Prostate gland (tissue), 2 donors: ENCODE measurements at places on chromosomes 5 and 9.

- no peak for DNase-seq
Observed at GRCh38 chr5:38728029-38728428, 117.8 kb upstream of the OSMR start.

DNA sequence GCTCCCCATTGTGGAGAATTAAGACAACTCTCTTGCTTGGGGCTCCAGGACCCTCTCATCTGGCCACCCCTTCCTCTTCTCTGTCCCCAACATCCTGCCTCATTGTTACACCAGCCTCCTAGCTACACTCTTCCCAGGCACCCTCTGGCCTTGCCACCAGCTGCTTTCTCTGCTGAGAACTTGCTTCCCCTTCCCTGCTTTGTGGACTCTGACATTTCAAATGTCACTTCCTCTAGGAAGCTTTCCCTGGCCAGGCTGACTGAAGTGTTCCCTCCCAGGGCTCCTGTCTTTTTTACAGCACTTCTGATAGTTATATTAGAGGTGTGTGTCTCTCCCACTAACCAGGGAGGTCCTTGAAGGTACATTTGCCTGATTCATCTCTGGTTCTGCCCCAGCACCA lies 194.0 kb upstream of the KLF4 start:
- no peak for DNase-seq

DNA sequence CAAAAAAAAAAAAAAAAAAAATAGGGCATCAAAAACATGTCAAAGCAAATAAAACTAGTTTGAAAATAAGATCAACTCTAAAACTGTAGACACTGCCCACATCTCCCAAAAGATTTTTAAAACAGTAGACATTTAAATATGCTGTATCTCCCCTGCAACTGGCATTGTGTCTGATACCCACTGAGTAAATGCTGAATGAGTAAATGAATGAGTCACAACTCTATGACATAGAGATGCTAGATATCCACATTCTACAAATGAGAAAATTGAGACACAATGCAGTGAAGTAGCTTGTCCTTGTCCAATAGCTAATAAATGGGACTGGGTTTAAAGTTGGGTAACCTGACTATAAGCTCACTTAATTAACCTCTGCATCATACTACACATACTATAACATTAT lies 14.1 kb upstream of the MAP1B start:
- DNase-seq: no peak

DNA sequence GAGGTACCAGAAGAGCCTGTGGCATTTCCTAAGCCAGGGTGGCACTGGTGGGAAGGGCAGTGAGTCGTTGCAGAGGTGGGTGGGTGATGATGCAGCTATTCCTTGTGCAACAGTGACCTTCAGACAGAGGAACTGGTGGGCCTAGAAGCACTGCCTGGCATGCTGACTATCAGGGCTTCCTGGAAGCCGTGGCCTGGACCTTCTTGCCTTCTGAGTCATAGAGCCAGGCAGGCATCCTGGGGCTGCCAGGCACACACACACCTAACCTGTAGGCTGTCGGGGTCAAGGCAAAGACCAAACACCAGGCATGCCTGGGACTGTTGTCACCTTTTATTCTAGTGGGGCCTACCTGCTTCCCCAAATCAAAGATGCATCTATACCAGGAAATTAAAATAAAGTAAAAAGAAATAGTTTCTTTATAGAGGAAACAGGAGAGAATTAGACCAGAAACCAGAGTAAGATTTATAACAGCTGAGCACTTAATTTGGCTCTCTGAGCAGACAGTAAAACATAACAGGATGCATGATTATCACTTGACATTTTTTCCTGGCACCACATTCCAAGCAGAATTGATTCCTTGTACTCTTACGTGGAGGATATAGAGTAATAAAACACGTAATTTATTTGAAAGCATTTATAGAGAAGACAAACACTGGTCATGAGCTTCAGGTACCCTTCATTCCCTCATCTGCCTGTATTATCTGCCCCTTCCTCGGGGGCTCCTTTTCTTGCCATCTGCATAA lies 25.1 kb downstream of the NANS start:
- no peak for DNase-seq

DNA sequence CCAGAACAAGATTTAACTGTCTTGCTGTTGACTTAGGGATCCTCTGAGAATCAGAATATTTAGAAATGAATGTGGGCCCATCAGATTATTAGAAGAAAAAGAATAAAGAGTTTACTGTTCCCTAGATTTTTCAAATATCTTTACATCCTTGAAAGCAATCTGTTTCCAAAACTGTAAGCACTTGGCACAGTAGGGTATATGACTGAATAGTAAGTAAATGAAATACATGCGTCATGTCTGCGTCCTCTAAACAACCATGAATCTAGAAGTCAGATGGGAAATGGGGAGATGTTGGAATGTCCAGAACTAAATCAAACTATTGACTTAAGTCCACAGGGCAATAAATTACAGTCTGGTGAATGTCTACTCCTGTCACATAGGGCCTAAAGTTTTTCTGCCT lies 26.1 kb downstream of the TTC23L start:
- DNase-seq: no peak

GRCh38 chr5:106649031-106649430 lies 1021.7 kb downstream of the EFNA5 start:
- DNase-seq: no peak

DNA sequence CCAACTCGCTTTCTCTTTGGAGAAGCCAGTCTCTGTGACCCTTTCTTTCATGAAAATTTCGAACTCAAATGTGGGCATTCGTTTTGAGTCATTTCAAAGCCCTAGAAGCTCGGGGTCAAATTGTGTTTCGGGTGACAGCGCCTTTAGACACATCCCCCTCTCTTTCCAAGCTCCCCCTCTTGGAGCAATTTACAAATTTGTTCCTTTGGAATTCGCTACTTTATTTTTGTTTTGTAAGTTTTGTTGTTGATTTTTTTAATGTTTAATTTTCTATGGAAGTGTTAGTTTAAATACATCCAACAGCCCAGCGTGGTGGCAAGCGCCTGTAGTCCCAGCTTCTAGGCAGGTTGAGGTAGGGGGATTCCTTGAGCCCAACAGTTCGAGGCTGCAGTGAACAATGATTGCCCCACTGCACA lies 4.6 kb upstream of the BARX1 start:
- DNase-seq: no peak

DNA sequence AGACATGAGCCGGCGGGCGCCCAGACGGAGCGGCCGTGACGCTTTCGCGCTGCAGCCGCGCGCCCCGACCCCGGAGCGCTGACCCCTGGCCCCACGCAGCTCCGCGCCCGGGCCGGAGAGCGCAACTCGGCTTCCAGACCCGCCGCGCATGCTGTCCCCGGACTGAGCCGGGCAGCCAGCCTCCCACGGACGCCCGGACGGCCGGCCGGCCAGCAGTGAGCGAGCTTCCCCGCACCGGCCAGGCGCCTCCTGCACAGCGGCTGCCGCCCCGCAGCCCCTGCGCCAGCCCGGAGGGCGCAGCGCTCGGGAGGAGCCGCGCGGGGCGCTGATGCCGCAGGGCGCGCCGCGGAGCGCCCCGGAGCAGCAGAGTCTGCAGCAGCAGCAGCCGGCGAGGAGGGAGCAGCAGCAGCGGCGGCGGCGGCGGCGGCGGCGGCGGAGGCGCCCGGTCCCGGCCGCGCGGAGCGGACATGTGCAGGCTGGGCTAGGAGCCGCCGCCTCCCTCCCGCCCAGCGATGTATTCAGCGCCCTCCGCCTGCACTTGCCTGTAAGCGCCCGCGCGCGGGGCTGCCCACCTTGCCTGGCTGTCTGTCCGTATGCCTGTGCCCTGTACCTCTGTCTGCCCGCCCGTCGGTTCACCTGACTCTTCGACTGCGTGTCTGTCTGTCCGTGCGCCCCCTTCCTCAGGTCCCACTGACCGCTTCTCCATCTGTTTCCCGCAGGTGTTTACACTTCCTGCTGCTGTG lies 412 bp downstream of the FGF18 start:
- DNase-seq: no peak

DNA sequence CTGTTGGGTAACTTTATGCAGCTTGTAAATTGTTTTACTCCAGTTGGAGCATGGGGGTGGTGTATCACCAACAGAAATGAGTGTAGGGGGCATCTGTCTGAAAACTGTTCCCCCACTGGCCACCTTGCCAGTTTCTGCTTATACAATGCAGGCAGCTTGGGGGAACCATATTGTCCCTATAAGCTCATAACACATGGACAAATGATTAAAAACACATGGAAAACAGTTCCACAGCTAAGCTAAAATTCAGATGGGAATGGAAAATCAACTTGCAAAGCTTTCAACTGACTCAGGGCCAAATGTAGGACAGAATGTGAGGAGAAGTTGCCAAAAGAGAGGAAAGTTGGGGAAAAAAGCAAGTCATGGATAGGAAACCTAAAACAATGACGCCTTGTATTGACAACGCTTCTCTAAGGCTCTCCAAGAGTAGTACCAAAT lies 7.9 kb upstream of the CER1 start:
- no peak for DNase-seq

DNA sequence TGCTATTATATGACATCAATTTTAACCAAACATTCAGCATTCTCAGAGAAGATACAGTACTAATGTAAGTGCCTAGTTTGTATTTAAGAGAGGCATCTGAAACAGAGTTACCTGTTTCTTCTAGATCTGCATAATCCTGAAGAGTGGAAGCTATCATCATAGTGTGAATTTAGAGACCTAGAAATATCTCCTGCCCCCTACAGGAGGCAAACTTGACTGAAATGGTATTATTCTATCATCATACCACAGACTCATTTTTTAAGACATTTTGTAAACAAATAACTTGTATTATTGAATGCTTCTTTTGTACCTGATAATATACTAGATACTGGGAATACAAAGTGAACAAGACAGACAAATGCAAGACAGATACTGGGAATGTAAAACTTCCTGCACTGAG lies 216.8 kb upstream of the RPS23 start:
- no peak for DNase-seq

GRCh38 chr5:139262742-139263445 lies 30.6 kb upstream of the MATR3 start:
- peak; percentile 83 for DNase-seq

- no peak for DNase-seq
Observed at GRCh38 chr5:9455826-9456434, 89.9 kb downstream of the SEMA5A start.

GRCh38 chr5:10030219-10030831 lies 219.4 kb downstream of the ATPSCKMT start:
- no peak for DNase-seq

GRCh38 chr9:16625161-16625631 lies 245.3 kb downstream of the BNC2 start:
- no peak for DNase-seq

GRCh38 chr5:91727463-91727862 lies 344.3 kb upstream of the ARRDC3 start:
- no peak for DNase-seq

DNA sequence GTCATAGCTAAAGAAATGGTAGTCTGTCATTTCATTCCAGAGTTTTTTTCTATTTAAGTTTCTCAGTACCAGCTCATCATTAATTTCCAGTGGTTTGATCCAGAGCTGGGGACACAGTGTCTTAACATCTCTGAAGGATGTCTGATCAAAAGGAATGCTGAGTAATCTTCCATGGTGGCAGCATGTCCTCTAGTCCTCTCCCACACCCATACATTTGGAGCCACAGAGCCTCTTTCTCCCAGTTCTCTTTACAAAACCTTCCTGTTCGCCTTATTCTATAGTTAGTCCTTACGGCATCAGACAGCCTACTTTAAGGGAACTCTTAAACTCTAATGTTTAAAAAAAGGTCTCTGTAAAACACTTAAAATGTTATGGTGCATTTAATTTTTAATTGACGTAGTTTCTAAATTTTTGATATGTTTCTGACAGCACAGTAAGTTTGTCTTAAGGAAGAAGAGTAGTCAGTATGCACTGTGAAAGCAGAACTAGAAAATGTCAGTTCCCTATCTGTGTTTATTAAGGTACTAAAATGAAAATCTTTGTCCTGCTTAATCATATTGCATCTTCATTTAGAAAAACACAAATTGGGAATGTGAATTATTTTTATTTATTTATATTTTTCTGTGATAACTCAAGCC lies 96.8 kb downstream of the INIP start:
- DNase-seq: no peak

DNA sequence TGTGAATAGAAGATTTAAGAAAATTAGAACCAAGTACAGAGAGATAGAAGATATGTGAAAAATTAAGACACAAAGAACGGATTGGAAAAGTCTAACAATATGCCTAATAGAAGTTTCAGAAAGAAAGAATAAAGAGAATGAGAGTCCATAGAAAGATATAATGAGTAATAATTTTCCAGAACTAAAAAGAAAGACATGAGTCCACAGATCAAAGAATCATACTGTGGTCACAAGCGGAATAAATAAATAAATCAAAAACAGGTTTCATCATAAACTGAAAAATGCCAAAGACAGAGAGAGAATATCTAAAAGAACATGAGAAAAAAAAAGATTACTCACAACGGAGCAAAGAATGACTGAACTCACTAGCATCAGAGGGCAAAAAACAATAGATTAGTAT lies 32.9 kb downstream of the FEM1C start:
- DNase-seq: no peak
